ENCODE measurements at places on chromosomes 3 and 15.

- no peak for DNase-seq
These were observed 624 bp downstream of the BRK1 start for GRCh38 chr3:10116138-10116460.

DNA sequence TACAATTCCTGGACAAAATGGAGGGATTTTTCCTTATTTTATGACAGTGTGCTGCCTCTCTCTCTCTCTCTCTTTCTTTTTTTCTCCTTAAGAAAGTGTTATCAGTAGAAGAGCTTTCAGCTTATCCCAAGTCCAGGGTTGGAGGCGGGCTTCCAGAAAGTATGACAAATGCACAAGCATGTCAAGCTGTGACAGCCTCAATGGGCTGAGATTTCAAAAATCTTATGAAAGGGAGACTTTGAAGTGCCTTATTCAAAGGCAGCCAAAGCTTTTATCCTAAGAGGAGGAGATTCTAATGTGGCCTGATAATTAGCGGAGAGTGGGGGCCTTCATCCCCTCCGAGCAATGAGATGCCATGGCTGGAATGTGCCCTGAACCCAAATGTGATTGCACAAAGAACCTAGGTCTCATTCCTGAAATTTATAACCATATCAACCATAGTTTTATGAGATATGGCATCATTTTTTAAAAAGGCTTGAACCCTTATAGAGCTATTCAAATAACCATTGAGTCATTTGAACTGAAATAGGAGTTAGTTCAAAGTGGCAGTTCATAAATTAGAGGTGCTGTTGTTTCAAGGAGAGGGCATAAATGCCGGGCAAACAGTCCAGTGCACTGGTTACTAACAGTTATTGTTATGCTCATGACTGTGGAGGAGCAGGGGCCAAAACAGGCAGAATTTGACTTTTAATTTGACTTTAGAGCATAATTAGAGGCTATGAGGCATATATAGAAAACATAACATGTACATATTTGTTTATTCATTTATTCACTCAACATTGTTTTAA lies 261.6 kb upstream of the THRB start:
- no peak for DNase-seq

- no peak for DNase-seq
These were observed 14.9 kb upstream of the C3orf22 start for GRCh38 chr3:126573492-126574117.

DNA sequence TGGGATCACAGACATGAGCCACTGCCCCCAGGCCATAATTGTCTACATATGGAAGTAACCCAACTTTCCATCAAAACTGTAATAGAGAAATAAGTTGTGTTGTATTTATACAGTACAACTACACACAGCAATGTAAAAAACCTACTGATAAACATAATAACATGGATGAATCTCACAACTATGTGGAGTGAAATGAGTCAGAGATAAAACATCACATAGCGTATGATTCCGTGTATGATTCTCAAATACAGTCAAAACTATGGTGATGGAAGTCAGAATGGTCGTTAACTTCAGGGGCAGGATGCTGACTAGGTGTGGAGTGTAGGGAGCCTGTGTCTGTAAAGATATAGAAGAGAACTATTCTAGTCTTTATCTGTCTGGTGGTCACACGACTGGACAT lies 332.7 kb upstream of the SLCO3A1 start:
- DNase-seq: no peak

DNA sequence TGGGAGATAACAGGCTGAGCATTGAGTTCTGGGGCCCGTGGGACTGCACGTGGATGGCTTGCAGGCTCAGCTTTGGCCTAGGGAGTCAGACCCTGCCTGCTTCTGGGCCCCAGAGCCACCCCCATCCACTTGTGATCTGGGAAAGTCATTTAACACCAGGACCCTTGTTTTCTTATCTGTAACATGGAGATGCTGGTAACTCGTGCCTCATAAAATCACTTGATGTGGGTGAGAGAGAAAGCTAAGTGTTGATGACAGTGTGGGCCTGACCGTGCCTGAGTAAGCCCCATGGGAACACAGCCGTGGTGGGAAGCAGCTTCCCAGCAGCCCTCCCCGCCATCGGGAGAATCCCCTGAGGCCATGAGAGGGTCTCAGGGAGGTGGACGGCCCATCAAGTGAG lies 378.1 kb downstream of the GABRB3 start:
- DNase-seq: no peak

DNA sequence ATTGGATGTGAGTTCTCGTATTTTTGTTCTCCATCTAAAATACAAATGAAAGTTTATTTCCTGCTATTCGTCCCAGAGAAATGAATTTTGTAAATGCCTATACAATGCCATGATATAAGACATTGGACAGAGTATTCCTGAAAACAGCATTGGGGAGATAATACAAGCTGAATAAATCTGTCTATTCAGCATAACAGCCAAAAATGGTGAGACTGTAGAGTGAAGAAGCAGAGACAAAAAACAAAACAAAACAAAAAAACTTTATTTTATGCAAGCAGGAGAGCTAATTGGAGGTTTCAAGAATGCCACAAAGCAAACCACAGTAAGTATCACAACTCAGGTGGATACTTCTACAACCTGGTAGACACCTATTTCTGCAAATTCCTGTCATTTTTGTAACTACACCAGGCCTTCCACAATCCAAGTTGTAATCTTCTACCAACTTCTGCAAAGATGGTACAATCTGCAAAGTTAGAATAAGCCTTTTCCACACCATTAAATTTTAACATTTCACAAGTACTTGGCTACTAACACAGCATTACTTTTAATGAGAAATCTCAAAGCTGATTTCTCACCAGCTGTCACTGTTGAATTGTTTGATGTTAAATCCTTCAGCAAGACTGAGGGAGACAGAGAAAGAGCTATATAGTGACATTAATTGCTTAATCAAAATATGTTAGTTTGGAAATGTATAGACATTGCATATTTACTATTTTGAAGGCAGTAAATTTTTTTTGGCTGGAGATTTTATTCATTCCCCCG lies 163.1 kb downstream of the CLSTN2 start:
- no peak for DNase-seq

DNA sequence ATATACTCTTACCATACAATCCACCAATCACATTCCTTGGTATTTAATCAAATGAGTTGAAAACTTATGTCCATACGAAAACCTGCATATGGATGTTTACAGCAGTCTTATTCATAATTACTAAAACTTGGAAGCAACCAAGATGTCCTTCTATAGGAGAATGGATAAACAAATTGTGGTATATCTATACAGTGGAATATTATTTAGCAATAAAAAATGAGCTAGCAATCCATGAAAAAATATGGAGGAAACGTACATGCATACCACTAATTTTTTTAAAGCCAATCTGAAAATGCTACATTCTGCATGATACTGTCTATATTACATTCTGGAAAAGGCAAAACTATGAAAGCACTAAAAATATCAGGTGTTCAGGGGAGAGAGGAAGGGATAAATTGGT lies 73.9 kb upstream of the LPP start:
- no peak for DNase-seq

- peak; percentile 1 for DNase-seq
These were observed 507.6 kb downstream of the FHIT start for GRCh38 chr3:60743631-60744164.

- no peak for DNase-seq
These were observed 417.7 kb upstream of the TBL1XR1 start for GRCh38 chr3:177615015-177615414.

DNA sequence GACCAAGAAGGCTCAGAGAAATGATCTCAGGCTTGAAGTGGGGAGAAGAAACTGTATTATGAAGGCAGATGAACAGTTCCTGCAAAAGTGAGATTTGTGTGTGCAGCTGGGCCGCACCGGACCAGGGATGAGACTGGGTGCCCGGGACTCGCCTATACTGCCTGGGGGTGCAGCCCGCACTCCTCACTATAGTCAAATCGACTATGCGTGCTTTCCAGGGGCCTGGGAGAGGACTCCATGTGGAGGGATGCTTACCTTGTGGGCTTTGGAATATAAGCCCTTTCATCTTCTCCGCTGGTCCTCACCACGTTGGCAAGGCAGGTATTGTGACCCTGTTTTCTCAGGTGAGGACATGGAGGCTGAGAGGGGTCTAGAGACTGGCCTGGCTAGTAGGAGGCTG lies 32.9 kb upstream of the APOD start:
- no peak for DNase-seq

DNA sequence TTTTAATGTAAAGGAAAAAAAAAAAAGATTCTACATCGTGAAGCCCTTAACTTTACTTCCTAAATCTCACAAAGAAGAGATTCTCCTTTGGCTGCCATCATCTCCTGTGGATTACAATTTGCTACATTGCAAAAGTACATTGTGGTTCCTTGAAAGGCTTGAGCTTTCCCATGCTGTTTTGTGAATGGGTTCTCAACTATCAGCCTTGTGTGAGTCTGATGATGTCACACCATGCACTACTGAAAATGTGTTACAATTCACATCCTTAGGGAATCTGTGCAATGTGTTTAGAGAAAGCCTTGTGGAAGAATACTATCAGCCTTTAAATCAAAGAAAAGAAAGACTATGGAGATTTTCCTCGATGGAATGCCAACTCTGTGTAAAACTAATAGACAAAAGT lies 510.0 kb upstream of the ALCAM start:
- no peak for DNase-seq

- no peak for DNase-seq
These were observed 31.3 kb upstream of the CCDC54 start for GRCh38 chr3:107345822-107346405.

DNA sequence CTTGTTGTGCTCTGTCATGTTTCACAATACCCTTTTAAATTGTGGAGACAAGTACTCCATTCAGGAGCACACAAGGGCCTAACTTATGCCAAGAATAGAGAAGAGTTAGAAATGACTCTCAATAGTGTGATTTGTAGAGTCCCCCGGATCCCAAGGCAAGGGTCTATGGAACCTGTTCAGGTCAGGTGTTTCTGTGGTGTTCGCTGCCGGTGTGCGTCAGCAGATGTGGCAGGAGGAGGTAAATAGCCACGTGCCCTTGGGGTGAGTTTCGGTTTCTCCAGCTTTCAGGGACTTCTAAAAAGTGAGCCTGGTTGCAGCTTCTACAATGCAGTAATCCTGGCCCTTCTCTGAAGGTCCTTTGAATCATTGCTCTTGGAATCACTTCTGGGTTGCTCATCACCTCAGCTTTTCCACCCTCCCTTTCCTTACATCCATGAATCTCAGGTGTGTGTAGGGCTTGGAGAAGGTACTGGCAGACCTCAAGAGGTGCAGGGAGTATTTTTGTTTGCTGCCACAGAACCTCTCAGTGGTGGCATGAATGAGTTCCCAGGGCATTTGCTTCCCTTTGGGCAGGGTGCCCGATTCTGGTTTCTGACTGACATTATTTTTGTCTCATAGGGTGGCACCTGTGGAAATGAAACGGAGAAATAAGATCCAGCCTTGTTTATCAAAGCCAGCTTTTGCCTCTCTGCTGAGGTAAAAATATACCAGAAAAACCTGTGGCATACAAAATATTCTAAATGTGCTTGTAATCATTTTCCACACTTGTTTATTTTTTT lies 7.3 kb downstream of the ST3GAL6 start:
- no peak for DNase-seq

DNA sequence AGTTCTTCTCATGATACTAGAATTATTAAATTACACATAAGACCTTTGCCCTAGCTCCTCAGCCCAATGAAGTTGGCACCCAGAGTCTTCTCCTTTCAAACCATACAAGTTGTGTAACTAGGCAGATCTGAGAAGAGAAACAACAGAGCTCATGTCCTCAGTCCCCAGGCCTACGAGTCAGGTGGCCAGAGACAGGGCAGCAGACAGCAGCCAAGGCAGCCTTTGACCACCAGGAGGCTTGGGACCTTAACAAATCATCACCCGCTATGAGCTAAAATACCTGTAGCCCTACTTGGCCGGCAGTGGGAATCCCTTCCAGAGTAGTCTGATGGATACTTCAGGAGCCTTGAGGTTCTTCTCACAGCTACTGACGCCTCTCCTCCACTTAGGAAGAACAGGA lies 18.3 kb downstream of the STIMATE start:
- DNase-seq: no peak

GRCh38 chr15:98315971-98316370 lies 332.4 kb upstream of the IGF1R start:
- DNase-seq: no peak

DNA sequence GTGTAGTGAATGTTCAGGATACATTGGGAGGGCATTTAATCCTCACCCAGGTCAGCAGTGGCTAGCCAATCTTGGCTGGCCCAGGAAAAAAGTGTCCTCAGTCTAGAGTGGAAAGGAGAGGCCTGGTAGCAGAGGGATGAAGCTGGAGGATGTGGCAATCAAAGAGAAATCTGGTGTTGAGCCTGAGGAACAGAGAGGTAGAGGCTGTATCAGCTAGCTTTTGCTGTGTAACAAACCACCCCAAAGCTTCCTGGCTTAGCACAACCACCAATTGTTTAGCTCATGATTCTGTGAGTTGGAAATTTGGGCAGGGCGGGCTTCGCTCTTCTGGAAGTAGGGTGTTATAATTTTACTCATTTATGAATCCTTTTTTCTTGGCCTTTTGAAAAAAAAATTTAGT lies 49.8 kb upstream of the PRR23E start:
- DNase-seq: no peak

DNA sequence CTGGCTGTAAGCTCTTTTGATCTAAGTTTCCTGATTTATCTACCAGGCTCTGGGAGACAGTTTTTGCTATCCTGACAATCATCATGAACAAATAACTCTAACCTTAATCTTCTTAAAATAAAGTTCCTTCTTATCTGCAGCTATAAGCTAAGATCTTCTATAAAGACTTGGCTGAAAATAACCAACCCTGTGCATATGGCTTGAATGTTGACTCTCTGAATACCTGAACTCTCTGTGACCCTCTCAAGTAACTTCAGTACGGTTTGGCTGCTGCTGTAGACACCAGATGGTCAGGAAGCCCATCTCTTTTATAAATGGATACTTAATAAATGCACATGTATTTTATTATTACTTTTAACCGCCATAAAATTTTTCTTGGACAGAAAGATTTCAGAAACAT lies 412.4 kb upstream of the CBLB start:
- DNase-seq: no peak

GRCh38 chr15:52483707-52484106 lies 45.0 kb downstream of the MYO5A start:
- no peak for DNase-seq

- no peak for DNase-seq
These were observed 54.7 kb downstream of the ZNF280D start for GRCh38 chr15:56678571-56678970.

DNA sequence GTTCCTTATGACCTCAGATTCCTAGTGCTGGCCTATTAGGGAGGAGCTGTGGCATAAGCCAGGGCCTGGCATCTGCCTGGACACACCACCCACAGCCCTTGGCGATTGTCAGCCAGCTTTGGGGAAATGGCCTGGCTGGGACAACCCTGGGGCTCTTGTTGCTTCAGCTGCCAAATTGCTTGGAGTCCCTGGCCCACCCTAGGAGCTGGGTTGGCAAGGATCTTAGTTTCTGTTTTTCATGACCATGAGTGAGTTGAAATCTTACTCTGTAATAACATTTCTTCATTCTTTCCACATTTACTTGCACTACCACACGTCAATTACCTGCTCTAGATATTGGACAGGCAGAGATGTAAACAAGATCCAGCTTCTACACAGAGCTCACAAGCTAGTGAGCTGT lies 1.9 kb upstream of the MYZAP start:
- no peak for DNase-seq

All from GM12891 (cell line).